ENCODE measurements at places on chromosomes 1 and 21.

- DNase-seq = no peak
Observed at GRCh38 chr1:117181630-117182041, 29.1 kb downstream of the VTCN1 start.

- no peak for DNase-seq
Observed at GRCh38 chr1:178962853-178963711, 62.6 kb upstream of the FAM20B start.

- no peak for DNase-seq
Observed at GRCh38 chr1:200437556-200438203, 27.8 kb upstream of the ZNF281 start.

DNA sequence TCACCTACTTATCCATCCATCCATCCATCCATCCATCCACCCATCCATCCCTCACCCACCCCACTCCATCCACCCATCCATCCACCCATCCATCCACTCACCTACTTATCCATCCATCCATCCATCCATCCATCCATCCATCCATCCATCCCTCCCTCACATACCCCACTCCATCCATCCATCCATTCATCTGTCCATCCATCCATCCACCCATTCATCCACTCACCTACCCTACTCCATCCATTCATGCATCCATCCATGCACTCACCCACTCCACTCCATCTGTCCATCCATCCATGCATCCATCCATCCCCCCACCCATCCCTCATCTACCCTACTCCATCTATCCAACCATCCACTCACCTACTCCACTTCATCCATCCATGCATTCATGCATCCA, 34.5 kb downstream of the DHRS3 start:
- no peak for DNase-seq

DNA sequence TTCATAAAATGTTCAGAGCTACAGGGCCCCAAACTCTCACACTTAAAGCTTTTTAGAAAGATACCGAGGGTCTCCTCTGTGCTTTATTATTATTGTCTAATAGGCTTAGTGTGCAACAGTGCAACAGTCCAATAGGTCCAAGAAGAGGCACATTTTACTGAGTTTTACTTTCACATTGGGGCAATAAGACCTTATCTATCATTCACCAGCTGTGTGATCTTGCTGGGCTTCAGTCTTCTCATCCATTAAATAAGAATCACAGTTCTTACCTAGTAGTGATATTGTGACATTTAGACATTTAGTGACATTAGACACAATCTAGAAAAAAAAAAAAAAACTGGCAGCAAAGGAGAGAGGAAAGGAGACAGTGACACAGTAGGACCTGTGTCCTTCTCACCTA, 175.8 kb upstream of the NFIA start:
- DNase-seq = no peak

DNA sequence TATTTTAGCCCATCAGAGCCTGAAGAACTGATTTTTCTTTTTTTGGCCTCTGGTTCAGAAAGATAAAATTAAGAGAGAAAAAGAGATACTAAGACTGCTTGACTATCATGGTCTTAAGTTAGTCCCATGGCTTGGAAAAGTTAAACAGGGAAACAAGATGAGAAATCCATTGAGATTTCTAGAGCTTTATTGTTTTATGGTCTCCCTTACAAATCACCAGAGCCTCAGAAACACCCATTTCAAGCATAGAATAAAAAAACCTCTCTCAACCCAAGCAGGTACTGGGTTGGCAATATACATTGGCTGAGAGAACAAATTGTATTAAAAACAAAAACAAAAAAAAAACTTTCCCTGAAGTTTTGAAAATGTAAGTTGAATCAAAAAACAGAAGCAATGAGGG, 3.9 kb downstream of the SELE start:
- DNase-seq = no peak

DNA sequence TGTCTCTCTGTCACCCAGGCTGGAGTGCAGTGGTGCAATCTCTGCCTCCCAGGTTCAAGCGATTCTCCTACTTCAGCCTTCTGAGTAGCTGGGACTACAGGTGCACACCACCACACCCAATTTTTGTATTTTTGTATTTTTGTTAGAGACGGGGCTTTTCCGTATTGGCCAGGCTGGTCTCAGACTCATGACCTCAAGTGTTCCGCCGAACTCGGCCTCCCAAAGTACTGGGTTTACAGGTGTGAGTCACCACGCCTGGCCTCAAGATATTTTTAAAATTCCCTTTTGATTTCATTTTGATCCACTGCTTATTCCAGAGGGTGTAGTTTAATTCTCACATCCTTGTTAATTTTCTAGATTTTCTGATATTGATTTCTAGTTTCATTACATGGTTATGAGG, 3.8 kb downstream of the IFI44L start:
- DNase-seq = no peak

- DNase-seq = peak; percentile 48
Observed at GRCh38 chr1:71081697-71082080, 854 bp upstream of the ZRANB2 start.

GRCh38 chr21:37874904-37875780, 41.1 kb downstream of the KCNJ6 start:
- DNase-seq = no peak

- DNase-seq = peak; percentile 83
Observed at GRCh38 chr1:119711804-119712341, at the start of gene PHGDH. Gene PHGDH (plus strand): TSS chr1:119711934. CDS start chr1:119712023, 89 bp downstream.

DNA sequence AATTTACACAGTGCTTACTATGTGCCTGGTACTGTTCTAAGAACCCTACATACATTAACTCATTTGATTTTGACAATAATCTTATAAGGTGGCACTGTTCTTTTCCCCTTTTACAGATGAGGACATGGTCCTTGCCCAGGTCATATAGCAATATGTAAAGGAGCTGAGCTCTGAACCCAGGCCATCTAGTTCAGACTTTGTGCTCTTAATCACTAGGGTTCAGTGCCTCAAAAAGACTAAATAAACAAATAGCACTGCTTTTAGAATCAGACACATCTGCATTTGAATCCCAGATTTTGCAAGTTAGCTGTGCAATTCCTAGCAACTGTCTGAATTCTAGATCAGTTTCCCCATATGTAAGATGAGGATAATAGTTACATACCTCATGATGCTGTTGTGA, 8.7 kb upstream of the BCAR3 start:
- no peak for DNase-seq

- DNase-seq = no peak
Observed at GRCh38 chr1:221093903-221094791, 214.9 kb downstream of the HLX start.

DNA sequence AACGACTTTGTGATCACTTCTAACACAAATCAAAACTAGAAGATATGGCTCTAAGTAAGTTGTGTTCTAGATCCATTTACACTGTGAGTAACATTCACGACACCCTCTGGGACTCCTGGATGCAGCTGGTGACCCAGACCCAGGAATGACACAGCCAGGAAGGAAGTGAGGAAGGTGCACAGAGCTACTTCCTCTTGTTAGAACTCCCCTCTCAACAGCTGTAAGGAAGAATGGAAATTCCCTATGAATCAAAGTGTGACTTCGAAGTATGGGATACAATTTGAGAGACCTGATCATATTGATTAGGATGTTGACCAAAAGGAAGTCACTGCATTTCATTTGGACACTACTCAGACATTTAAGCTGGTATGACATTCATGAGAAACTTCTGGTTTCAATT, 185.3 kb downstream of the NRIP1 start:
- no peak for DNase-seq

DNA sequence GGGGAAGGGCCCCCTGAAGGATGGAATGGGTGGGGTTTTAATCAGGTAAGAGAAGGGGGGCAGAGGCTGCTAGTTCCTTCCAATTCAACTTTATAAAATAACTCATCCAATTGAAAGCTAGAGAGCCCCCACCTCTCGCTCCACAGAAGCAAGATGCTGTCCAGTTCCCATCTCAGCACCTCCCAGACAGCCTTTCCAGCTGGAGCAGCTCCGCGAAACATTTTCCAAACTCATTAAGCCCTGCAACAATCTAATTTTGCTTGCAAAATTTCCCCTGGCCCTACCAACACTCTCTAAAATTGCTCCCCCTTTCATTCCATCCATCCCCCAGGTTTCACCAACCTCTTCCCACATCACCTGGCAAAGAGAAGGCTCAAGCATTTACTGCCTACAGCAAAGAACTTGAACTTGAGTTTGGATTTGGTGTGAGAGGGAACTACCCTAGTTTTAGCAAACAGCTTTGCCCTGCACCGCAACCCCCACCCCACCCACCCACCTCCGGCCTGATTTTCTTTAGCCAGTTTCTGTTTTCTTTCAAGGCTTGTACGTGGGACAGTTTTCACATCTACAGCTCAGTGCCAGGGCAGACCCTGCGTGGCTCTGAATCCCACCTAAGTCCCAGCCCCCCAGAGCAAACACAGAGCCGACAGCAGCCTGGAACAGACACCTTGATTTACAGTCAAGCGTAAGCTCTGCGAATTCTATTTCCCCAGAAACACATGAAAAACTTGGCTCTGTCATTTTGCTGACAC, 46.7 kb downstream of the SYF2 start:
- DNase-seq = no peak

- DNase-seq = no peak
Observed at GRCh38 chr21:25691976-25692375, 42.7 kb downstream of the ATP5PF start.

- no peak for DNase-seq
Observed at GRCh38 chr1:97204468-97204867, 482.9 kb downstream of the PTBP2 start.

GRCh38 chr1:113998361-113998760, 19.1 kb downstream of the OLFML3 start:
- no peak for DNase-seq

DNA sequence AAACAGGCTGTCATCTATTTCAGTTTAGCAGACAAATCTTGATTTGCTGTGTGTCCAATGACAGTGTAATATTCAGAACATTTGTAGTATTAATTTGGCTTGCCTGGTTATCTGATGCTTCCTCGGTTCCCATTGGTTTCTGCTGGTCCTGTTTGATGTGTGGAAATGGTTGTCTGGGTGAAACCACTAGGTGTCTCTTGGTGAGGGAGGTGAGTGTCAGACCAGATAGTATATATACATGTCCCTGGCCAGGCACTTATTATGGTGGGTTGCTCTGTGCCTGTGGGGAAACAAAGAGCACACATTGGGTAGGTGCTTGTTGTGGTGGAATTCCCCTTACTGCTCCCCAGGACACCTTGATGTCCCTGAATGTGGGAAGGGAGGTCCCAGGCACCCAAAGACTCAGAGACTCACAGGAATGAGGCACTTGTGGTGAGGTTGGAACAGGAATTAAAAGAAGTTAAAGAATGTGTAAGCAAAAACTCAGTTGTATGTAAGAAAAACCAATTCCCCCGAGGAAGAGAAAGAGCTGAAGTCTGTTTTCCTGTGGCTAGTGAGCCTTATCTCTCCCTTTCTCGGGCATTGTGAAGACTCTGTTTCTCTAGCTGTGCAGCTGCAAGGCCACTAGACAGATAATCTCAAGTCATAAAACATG, 1519.1 kb downstream of the BRINP3 start:
- no peak for DNase-seq

DNA sequence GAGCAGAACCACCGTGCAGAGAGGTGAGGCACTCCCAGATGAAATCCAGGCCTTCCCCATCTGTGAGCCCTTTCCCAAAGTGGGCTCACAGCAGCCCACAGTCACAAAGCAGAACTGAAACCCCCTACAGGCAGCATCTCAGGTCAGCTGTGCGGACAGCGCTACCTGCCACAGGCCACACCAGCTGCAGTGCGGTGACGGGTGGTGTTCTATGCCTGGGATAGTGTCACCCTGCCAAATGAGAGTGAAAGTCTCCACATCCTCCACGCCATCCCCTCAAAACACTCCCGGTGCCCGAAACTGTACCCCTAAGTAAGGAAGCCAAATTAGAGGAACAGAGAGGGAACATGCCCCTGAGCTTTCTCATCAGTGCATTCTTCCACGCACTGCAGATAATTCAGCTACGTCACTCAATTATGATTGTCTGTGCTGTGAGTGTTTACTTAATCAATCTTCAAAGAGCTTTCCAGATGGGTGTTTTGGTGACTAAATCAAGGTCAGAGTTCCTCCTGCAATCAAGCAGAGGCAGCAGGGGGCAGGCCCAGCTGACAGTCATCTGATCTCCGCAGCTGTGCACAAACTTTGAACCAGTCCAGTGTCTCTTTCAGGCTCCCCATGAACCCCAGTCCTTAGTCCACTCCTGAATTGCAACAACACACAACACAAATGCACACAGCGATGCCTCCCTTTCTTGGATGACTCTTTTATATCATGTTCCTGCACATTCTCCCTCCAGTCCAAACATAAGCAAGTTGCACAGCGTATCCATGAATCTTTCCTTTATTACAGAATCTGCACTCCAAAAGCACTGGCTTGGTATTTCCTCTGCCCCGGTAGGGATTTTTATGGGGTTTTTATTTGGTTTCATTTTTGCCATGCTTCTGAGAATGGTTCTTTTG, 150.0 kb downstream of the TOMM20 start:
- DNase-seq = no peak

DNA sequence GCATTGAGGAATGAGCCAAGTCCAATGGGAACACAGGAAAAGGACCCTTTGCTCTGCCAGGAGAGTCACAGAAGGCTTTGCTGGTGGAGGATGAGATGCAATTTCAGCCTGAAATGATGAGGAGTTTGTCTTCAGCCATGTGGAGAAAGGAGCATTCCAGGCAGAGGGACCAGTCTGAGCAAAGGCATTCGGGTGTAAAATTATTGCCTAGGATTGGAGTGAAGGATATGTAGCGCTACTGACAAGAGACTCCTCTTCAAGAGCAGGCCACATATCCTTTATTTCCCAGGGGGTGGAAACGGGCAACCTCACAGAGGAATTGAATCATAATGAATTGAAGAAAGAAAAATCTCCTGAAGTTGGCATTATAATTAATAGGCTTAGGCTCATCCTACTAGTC, 1.1 kb upstream of the CSF1 start:
- DNase-seq = no peak

GRCh38 chr1:223233410-223234169, 90.5 kb upstream of the TLR5 start:
- DNase-seq = no peak

DNA sequence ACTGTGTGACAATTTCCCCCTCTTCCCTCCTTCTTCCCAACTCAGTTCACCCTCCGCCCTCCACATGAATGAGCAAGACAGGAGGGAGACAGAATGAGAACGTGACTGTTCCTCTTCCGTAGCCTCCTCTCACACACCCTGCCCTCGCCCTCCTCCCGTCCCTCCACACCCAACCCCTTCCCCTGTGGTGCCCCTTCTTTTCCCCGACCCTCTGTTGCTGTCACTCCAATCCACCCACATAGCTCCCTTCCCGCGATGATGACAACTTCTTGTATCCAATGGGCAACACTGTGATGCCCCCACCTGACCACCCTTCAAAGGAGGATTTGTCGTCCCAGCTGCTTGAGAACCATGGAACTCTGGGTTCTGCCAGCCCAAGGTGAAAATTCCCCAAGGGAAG, 41.4 kb upstream of the COX20 start:
- no peak for DNase-seq

DNA sequence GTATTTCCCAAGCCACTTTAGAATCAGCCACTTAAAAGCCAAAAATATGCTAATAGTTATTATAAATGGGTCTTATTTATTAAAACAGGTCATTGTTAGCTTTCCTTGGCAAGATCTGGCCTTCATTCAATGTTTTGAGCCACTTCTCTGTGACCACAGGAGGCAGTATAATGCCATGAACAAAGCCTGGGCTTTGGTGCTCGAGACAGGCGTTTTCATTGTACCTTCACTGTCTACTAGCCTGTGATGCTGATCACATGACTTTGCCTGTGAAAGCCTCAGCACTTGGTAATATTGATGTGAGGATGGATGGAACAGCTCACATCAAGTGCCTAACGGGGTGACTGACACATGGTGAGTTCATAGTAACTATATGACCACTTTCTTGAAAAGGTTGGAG, 217.0 kb downstream of the RWDD3 start:
- no peak for DNase-seq

All from Right ventricle myocardium inferior (tissue), 1 donor.